ENCODE measurements at places on chromosomes 16 and 17.

GRCh38 chr16:67444259-67445125 lies 13.6 kb downstream of the HSD11B2 start:
- no peak for DNase-seq

DNA sequence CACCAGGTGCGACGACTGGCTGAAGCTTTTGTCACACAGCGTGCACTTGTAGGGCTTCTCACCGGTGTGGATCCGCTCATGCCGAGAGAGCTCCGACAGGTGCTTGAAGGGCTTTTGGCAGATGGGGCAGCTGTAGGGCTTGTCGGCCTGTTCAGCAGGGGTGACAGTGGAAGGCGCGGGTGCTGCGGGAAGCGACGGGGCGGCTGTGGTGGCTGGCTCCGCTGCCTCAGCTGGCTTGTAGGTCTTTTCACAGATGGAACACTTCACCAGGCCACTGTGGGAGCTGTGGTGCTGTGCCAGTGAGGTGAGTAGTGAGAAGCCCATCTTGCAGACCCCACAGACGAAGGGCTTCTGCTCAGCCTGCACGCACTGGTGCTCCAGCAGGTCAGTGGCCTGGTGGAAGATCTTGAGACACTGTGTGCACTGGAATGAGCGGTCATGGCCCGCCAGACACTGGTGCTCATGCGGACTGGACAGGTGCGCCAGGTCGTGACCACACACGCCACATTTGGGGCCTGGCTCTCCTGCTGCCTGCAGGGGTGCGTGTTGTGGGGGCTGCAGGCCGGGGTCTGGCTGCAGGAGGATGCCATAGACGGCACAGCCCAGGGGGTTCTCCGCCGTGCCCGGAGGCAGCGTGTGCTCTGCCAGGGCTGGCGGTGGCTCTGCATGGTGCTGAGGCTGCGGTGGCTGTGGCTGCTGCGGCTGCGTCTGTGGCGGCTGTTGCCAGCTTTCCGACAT lies 2.8 kb downstream of the ZNF319 start:
- DNase-seq, result no peak

DNA sequence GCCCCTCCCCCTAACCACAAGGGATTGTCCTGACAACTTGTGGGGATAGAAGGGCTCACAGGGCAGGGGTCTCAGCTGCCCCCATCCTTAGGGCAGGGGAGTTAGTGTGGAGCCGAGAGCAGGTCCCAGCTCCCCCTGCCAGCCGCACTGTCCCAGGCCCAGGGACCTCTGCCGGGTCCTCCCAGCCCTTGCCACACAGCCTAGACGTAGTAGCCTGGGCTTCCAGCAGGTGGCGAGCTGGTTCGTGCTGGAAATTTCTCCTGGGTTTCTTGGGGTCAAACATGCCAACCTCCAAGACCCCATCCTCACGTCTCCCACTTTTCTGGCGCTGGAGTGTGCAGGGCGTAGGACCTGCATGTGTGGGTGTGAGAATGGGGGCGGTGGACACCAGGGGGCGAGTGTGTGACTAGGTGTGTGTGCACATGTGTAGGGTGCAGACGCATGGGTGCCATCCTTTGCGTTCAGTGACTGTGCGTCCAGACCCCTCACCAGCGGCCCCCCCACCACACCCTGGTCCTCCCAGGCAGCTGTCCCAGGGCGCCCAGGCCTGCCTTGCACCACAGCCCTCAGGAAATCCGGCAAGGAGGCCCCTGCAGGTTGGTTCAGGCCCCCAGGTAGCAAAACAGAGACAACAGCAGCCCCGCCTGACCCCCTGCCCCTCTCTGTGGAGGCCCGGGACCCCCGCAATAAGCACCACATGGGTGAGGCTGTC lies 29.5 kb downstream of the SBK1 start:
- DNase-seq, result peak; percentile 58

DNA sequence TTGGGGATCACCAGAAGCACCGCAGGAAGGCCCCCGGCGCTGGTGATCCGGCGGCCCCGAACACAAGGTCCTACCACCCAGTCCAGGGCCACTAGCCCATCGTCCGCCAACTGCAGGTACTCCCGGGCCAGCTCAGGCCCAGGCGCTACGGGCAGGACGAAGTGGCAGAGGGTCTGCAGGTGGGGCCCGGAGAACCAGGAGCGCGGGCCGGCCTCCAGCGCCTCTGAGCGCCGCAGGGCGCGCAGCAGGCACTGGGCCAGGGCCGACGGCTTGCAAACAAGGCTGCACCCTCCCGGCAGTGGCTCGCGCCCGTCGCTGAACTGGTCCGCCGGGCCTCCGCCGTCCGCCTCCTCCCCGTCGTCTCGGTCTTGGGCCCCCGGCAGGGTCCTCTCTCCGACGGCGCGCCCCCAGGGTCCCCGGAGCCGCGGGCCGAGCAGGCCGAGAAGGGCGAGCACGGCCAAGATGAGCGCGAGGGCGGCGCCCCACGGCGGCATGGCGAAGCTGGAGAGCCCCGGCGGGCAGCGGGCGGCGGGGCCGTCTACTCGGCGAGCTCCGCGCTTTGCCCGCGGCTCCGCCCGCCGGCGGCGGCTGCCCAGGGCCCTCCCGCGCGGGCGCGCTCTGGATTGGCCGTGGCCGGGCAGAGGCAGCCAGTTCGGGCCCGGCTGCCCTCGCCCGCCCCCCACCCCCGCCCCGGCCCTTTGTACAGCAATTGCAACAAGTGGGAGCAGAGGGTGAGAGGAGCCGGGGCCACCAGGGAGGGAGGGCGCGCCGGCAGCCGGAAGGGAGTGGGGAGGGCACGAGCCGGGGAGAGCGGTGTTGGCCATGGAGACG lies at the start of gene ABHD15:
TSS of gene ABHD15 (minus strand) at position 565 of the 831 bp plus-strand sequence. CDS start at position 494, 71 bp downstream.
- peak; percentile 79 for DNase-seq

DNA sequence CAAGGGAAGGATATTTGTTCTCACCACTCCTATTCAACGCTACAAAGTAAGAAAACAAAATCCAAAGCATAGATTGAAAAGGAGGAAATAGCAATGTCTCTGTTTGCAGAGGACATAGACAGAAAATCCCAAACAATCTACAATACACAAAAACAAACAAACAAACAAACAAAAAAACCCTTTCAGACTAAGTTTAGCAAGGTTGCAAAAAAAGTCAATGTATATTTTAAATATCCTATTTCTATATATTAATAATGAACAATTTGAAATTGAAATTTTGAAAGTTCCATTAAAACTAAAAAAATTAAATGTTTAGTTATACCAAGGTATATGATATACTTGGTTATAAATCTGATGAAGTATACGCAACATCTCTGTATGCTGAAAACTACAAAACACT lies 37.2 kb downstream of the MYH10 start:
- DNase-seq, result no peak

DNA sequence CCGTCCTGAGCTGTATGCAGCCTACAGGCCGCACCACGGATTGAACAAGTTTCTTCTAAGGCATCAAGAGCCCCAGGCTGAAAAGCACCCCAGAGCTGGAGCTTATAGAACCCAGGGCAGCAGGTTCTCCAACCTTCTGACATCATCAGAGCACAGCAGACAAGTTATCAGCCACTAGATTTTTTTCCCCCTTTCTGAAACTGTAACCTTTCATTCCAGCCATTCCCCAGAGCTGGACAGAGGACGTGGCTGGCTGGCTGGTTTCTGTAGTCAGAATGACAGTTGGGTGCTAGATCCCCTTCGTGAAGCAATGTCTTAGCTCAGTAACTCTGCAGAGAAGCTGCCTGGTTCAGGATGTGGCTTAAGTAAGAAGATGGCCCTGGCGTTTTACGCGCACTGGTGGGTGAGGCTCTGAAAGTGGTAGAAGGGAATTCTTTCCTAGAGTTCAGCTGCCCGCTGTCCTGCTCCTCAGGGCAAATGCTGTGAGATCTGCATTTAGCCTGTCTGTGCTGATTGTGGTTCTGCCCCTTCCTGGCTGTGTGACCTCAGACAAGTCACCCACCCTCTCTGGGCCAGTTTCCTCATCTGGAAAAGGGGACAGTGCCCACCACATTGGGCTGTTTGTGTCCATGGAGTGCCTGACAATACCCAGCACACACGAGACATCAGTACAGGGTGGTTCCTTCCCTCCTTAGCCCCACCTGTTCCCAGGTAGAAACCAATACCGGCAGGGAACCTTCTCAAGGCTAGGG lies 9.1 kb downstream of the DEXI start:
- no peak for DNase-seq

DNA sequence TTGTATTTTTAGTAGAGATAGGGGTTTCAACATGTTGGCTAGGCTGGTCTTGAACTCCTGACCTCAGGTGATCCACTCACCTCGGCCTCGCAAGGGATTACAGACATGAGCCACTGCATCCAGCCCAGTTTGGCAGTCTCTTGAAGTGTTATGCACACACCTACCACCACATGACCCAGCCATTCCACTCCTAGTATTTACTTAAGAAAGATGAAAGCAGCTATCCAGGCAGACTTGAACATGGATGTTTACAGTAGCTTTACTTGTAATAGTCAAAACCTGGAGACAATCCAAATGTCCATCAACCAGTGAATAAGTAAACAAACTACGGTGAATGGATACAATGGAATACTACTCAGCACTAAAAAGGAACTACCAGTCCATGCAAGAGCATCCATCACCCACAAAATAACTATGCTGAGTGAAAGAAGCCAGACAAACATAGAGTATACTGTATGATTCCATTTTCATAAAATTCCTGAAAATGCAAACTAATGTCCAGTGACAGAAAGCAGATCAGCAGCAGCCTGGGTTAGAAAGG lies 37.8 kb upstream of the RASD1 start:
- DNase-seq, result no peak

GRCh38 chr17:82188001-82188961 lies 24.4 kb downstream of the CCDC57 start:
- DNase-seq, result no peak

DNA sequence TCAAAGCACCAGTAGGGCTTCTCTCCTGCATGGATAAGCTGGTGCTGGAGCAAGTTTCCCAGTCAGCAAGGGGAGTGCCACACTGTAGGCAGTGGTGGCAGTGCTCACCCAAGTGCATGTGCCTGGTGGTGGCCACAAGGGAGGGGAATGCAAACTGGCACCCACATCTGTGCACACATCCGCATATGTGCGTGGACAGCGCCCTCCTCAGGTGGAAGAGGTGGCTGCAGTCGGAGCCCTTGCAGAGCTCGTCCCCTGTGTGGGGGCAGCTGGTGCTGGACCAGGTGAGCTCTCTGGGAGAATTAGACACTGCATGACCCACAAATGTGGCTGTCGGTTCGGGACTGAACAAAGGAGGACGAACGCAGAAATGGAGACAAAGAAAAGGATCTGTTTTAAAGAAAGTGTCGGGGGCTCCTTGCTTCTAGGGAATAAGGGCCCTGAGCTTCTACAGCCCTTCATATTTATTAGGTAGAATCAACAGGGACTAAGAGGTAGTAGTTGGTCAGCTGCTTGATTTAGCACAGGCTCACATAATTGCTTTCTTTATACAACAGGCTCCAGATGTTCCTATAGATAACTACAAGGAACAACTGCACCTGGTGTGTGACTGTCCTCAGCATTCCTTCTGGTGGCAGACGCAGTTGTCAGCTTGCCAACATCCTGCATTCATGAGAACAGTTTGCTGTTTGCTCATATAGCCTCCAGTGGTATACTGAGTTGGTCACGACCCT lies 5.3 kb upstream of the ZNF689 start:
- DNase-seq, result peak; percentile 61

- no peak for DNase-seq
These were observed 99.9 kb downstream of the RPTOR start for GRCh38 chr17:80644536-80644935.

DNA sequence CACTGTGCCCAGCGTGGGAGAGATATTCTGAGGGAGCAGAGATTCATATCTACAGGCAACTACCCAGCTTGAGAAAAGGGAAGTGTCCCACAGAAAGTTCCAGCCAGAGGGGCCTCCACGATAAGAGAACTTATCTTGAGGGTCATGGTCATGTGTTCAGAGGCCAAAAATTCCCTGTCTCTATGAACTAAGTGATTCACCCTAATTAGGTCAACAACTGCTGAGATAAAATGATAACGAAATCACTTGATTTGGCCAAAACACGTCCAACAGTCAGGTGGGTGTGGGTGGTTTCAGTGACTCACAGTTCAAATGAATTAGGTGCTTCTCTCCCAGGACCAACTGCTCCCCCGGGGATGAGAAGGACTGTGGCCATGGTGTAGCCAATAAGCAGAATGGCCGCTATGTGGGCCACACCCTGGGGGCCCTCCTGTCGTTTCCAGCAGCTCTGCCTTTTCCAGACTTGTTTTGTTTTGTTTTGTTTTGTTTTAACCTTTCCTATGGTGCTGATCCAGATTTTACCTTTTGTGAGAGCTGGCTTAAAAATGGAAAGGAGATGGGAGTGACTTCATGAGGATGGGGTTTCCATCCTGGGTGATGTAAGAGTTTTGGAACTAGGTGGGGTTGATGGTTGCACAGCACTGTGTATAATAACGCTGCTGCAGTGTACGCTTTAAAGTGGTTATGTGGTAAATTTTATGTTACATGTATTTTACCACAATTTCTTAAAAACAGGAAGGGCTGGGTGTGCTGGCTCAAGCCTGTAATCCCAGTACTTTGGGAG lies 8.7 kb downstream of the DNAI2 start:
- DNase-seq, result no peak

DNA sequence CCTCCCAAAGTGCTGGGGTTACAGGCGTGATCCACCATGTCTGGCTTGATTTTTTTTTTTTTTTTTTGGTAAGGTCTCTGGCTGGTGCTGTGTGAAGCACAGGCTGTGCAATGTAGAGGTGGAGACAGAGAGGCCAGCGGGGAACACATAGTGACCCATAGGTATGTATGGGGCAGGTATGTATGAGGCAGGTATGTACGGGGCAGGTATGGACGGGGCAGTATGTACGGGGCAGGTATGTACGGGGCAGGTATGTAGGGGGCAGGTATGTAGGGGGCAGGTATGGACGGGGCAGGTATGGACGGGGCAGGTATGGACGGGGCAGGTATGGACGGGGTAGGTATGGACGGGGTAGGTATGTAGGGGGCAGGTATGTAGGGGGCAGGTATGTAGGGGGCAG lies 5.0 kb downstream of the RPL3L start:
- no peak for DNase-seq

GRCh38 chr17:10640475-10640874 lies 16.6 kb downstream of the MYH3 start:
- DNase-seq, result no peak

GRCh38 chr17:5019475-5019956 lies 15.7 kb downstream of the SLC52A1 start:
- no peak for DNase-seq

GRCh38 chr17:9217151-9218056 lies 196.1 kb downstream of the NTN1 start:
- peak; percentile 34 for DNase-seq

DNA sequence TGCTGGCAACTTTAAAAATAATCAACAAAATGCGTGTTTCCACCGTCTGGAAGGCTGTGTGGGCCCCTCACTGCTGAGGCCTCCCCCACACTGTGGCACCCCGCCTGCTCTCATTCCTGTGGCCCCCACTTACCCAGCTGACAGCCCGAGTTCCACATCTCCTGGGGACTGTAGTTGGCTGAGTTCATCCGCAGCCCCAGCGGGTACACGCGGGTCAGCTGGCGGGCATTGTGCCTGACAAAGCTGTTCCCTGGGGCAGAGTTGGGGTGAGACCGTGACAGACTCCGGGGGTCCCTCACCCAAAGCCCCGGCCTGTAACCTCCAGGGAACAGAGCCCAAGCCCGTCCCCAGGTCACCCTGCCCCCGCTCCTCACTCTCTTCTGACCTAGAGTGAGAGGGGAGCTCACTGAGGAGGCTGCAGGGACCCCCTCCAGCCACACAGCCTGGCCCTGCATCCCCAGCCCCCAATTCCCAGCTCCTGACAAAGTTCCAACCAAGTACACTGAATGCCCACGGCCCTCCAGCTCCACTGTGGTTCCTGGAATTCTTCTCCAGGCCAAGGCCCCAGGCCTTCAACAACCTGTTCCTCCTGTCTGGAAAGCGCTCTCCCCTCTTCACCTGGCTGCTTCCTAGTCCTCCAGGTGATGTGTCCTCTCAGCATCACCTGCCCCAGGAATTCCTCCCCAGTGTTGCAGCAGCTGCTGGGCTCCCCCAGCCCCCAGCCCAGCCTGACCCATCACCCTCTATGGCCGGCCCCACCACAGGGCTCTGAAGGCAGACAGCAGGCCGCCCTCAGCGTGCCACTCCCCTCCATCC lies 18.0 kb downstream of the PLCD3 start:
- DNase-seq, result no peak
